RPMI8226 (cell line): ENCODE measurements at places on chromosomes 5 and 9.
A peak's percentile ranks its signal among the peaks of the same experiment; 100 is the strongest.

- no peak for DNase-seq
These were observed 11.9 kb downstream of the PDE6A start for GRCh38 chr5:149932445-149933350.

DNA sequence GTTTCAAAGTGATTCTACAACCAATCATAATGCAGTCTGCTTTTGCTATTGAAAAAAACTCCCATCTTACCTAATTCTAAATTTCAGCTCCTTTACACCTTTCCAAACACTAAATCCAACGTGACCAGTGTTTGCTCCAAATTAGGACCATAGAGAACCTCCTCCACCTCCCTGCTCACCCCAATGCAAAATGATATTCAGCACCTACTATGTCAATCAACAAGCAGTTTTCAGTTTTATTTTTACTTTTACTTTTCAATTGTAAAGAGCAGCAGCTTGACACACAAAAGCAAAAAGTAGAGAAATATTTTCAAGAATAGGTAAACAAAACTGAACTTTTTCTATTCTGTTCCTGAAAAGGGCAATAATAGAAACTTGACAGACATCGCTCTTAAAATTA lies 3.4 kb downstream of the FAM13B start:
- DNase-seq, result no peak

DNA sequence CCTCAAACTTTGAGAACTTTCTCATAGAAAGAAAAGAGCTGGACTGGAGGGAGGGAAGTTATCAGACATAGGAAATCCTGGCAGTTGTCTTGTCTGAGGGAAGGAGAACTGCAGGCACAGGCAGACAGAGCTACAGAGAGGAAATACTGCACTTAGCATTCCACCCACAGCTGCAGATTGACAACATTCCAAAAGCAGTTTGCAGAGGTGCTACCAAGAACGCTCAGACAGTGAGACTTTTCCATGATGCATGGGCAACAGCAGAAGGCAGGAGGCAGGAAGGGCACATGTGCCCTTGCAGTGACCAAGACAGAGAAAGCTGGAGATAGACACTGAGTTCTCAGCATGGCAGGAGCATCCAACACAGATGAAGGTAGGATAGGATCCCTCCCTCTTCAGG lies 327.5 kb upstream of the ZNF462 start:
- DNase-seq, result no peak

- no peak for DNase-seq
These were observed 15.3 kb upstream of the KLF4 start for GRCh38 chr9:107504585-107505455.

GRCh38 chr9:106878934-106879333 lies 16.0 kb downstream of the ZNF462 start:
- peak; percentile 5 for DNase-seq

GRCh38 chr5:125032286-125032685 lies 285.8 kb upstream of the ZNF608 start:
- DNase-seq, result no peak

GRCh38 chr9:653421-653820 lies 188.1 kb upstream of the DMRT1 start:
- DNase-seq, result peak; percentile 29

- DNase-seq, result peak; percentile 64
These were observed 44.5 kb downstream of the AGXT2 start for GRCh38 chr5:35003018-35003957.

DNA sequence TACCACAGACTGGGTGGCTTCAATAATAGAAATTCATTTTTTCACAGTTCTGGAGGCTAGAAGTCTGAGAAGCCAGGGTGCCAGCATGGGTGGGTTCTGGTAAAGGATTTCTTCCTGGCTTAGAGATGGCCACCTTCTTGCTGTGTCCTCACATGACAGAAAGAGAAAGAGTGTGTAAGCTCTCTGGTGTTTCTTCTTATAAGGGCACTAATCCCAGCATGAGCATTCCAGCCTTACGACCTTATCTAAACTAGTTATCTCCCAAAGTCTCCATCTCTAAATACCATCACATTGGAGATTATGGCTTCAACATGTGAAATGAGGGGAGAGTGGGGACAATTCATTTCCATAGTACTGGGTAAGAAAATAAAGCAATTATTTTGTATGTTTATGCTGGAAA lies 226.5 kb upstream of the TUSC1 start:
- DNase-seq, result no peak

- no peak for DNase-seq
These were observed 75.0 kb downstream of the NR6A1 start for GRCh38 chr9:124696101-124696500.

GRCh38 chr9:134419000-134419683 lies 92.9 kb downstream of the RXRA start:
- peak; percentile 36 for DNase-seq

GRCh38 chr5:123813937-123814624 lies 302.1 kb downstream of the CSNK1G3 start:
- no peak for DNase-seq

DNA sequence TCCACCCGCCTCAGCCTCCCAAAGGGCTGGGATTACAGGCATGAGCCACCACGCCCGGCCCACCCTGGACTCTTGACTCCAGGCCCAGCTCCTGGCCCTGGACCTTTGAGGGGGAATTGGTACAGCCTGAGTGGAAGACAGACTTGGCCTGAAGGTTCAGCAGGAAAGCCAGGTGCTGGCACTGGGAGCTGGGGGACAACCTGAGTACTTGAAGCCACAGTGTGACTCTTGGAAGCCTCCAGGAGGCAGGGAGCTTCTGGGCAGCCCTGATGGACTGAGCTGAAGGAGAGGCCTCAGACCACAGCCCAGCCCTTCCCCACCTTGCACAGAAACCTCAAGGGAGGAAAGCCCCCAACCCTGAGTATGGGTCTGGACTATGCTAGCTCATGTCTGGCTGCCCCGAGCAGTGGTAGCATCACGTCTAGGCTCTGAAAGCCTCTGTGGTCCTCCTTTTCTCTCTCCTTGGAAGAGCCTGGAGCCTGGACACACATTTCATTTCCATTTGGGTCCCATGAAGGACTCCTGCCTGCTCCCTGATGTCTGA lies 54.1 kb downstream of the RASGEF1C start:
- no peak for DNase-seq

- DNase-seq, result peak; percentile 30
These were observed 174.6 kb upstream of the IL12B start for GRCh38 chr5:159504857-159505304.

- DNase-seq, result no peak
These were observed 47.8 kb downstream of the ARHGAP26 start for GRCh38 chr5:142817949-142818431.

- no peak for DNase-seq
These were observed 3.9 kb upstream of the RABL6 start for GRCh38 chr9:136803551-136804508.

DNA sequence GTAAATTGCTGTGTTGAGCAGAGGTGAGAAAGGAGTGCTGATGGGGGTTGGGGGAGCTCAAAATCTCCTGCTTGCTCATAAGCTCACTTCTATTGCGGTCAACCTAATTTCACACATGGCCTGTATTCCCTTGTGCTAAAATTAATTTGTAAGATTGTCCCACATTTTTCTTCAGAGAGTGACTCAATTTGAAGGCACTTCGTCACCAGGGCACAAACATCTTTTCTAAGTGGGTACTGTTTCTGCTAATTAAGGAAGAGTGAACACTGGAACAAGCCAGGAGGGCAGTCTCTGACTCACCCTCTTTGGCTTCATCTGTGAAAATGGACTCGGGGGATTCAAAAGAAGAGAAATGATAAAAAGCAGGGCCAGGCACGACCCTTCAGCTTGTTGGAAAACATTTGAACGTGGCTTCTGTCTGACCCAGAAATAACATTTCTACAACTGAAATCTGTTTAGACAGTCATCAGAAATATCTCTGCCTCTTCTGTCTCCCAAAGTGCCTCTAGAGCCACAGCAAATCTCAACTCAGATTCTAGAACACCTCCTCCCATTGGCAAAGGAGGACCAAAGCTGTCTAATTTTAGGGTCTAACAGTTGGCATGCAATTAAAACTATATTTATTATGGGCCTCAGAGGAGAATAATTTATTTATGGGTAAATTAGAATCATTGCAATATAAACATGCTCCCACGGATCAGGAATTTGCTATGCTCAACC lies 49.8 kb downstream of the FEM1C start:
- DNase-seq, result no peak

DNA sequence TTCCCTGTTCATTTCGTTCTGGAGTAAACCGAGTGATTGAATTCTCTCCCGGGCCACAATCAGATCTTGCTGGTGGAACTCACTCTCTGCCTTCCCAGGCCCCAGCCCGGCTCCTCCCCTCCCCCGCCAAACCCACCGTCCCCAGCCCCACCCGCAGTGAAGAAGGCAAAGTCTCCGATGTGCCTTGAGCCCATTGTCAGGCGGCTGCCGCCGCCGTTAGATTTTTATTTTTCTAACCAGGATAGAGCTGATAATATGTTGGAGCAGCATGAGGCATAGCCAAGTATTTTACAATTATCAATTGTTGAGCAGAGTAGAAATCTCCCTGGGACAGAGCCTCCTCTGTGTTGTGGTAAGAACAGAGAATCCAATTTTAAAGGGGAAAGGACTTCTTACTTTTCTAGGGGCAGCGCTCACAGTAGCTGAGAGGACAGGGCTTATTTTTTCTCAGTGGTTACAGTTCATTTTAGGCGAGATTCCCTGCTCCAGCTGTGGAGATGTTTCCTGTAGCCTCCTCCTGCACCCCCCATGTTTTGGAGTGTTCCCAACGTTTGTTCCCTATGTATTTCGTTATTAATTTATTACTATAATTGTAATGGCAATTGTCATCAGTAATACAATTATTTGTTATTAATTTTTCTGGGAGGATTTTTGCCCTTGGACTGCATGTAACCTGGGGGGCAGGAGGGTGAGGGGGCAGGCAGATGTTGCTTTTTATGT lies 1.3 kb downstream of the PSAT1 start:
- DNase-seq, result no peak

DNA sequence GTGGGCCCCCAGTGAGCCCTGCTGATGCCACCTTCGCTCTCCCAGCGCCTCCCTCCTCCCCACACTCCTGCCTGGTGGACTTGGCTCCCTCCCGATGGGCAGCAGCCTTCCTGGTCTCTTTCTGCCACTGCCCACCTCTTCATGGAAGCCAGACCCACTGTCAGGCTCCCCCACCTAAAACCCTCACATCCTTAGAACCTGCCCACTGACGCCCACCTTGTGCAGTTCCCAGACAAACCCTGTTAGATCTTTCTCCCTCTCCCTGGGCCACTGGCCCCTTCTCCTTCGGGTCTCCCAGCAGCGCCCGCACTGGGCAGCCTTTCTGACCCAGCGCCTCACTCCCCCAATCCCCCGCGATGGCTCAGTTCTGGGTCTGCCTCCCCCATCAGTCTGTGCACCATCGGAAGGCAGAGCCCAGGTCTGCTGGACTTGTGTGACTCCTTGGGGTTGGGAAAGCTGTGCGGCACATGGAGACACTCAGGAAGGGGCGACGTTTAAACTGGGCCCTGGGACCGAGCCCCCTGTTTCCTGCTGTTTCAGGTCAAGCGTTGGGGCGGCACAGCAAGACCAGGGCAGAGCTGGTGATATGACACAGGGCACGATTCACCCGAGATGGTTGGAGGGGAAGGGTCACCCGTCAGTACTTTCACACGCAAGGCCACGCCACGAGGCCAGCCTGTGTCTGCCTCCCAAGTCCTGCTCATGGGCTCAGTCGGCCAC lies 17.4 kb downstream of the MYMK start:
- no peak for DNase-seq

DNA sequence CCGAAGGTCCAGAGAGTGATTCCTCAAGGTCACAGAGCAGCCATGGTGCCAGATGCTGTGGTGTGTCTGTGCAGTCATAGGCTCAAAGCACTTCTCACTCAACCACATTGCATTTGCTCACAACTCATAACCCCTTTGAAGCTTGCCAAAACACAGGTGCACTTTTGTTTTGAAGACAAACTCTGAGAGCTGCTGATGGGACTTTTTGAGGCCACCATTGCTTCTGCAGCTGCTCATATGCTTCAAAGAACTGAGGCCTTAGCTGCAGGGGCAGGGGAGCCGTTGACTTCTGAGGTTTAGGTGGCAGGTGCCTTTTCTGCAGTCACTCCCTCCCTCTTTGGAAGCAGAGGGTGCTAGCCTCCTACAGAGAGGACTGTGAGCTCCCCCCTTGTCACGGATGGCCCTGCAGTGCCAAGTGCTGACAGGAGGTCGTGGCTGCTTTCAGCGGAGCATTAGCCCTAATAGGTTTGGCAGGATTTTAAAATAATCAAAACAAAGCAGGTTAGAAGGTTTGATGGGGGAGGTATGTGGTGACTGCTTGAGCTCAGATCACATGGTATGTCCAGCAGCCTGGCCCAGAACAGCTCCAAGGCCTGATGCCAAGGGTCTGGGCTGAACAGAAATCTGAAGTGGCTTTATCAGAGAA lies 232.1 kb downstream of the MAN2A1 start:
- peak; percentile 96 for DNase-seq

- no peak for DNase-seq
These were observed 126.7 kb downstream of the C9orf50 start for GRCh38 chr9:129494113-129494789.

- peak; percentile 81 for DNase-seq
These were observed 2.3 kb upstream of the SLC4A9 start for GRCh38 chr5:140357726-140358093.

GRCh38 chr9:138099803-138100598 lies 222.4 kb downstream of the CACNA1B start:
- DNase-seq, result no peak

DNA sequence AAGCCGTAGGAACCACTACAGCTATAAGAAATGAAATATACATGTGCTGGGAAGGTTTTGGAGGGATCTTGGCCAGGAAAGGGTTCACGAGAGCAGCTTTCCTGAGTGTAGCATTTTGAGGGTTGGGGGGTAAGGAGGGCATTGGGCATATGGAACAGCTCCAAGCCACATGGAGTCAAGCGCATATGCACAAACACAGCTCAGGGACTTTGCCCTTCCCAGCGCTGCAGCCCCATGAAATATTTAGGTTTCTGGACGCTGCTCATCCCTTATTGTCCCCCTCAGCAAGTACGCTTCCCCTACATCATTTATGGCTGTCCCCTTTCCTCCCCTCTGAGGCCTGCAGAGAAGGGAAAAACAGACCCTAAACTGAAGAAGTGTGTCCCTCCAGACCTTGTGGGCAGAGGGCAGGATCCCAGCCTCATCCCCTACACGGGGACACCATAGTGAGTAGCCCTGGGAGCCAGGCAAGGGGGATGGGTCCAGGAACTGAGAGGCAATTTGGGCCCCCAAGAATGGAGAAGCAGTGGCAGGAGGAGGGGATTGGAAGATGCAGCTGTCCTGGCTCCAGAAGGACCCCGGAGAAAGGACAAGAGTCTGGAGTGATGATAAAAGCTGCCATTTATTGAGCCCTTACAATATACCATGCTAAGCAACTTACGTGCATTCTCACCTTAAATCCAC lies 33.7 kb downstream of the PCDH1 start:
- DNase-seq, result no peak

DNA sequence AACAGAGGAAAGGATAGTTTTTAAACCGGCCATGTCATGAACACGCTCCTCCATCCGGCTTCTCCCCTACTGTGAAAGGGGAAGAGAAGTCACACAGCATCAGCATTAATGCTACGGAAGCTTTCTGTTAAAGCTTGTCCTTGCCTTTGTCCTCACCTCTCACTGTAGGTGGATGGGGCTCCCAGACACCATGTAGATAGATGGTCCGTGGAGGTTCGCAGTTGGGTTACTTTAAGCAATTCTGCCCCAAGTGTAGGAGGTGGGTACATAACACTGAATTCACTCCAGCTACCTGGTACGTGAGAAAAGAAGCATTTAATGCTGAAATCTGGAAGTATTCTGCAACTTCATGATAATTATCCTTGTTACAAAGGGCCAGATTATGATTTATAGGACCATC lies 165.8 kb downstream of the BAAT start:
- no peak for DNase-seq
